Stimulated activated CD4-positive, alpha-beta T cell treated with anti-CD3 and anti-CD28 coated beads, TNF-alpha, amount 100 ng/mL, for 4 hours (primary cell): ENCODE measurements at places on chromosomes 13 and 19.

DNA sequence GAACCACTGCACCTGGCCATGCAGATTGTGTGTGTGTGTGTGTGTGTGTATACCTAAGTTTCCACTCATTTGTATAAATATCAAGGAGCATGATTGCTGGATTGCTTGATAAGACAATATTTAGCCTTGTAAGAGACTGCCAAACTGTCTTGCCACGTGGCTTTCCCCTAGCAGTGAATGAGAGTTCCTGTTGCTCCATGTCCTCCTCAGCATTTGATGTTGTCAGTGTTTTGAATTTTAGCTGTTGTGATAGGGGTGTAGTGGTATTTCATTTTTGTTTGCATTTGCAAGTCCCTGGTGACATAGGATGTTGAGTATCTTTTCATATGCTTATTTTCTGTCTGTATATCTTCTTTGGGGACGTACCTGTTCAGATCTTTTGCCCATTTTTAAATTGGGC, 99.0 kb upstream of the ZNF536 start:
- no peak for DNase-seq

GRCh38 chr19:46478356-46478986, 7.1 kb upstream of the PNMA8A start:
- DNase-seq, result no peak

DNA sequence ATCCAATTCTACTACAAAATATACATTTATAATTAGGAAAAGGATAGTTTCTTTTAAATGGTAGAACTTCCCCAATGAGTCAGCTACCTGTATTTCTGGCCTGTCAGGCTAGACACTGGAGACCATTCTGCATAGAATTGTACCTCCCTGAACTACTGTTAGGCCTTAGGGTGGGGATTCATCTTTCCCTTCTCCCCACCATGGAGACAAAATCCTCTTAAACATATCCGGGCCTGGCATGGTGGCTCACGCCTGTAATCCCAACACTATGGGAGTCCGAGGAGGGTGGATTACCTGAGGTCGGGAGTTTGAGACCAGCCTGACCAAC, 24.5 kb upstream of the TPT1 start:
- no peak for DNase-seq

GRCh38 chr13:98521461-98522247, 55.3 kb downstream of the STK24 start:
- DNase-seq, result no peak

- DNase-seq, result no peak
Observed at GRCh38 chr19:7779631-7780486, 16.8 kb downstream of the CLEC4M start.

DNA sequence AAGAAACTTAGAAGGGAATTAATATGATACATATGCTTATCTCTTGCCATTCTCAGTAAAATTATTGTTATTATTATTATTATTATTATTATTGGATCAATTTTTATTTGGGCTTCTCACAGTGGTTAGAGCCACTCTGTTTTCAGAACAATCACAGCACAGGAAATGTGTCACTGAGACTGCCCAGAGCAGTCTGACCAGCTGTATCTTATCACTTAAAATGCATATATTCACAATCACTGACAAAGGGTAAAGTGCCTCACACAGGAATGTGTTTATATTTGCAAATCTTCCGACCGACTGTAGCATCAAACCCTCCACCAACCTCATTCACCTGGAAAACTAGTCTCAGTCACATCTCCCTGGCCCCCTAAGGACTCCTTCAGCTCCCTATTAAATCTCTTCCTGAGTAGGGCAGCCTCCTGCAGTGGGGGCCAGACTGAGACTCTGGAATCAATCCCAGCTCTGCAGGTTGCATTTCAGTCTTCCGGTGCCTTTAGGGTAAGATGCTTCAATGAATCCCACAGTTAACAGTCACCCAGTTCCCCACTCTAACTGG, 738.3 kb upstream of the SLITRK5 start:
- no peak for DNase-seq

DNA sequence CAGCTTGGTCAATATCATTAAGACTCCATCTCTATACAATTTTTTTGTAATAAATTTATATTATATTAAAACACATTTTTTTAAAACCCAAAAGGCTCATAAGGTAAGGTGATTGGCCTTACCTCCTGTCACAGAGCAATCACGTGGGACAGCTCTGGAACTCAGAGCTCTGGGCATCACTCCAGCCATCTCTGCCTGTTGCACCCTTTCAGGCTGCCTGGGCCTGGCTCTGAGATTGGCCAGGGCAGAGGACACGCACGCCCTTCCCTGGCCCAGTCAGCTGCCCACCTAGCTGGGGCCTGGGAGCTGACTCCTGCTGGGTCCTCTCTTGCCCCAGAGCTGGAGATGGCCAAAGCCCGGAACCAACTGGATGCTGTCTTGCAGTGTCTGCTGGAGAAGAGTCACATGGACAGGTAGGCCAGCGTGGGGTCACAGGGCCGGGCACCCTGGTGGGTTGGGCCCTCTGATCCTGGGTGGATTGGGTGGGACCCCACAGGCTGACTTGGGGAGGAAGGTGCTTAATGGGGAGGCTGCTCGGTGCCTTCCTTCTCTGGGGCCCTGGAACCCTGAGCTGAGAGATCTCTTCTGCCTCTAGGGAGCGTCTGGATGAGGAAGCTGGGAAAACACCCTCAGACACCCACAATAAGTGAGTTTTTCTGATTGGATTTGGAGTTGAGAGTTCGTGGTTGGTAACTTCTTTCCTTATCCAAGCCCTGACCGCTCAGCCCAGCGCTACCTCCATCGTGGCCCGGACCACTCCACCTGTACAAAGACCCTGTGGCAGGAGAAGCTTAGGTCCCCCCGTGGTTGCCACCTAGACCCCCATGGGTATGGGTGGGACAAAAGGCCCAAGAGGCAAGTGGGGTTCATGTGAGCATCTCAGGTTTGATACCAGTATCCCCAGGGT, 3.7 kb downstream of the LIN37 start:
- DNase-seq, result no peak

DNA sequence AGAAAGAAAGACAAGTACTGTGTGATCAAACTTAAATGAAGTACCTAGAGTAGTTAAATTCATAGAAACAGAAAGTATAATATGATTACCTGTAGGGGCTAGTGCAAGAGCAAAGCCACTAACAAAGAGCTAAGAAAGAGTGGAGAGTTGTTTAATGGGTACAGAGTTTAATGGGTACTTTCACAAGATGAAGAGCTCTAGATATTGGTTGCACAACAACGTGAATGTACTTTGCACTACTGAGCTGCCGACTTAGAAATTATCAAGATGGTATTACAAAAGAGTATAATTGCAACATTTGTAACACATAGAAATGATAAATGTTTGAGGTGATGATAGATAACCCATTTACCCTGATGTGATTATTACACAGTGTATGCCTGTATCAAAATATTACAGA, 140.3 kb upstream of the GPC6 start:
- DNase-seq, result no peak

- DNase-seq, result peak; percentile 97
Observed at GRCh38 chr19:38850436-38850975, 720 bp upstream of the HNRNPL start.

DNA sequence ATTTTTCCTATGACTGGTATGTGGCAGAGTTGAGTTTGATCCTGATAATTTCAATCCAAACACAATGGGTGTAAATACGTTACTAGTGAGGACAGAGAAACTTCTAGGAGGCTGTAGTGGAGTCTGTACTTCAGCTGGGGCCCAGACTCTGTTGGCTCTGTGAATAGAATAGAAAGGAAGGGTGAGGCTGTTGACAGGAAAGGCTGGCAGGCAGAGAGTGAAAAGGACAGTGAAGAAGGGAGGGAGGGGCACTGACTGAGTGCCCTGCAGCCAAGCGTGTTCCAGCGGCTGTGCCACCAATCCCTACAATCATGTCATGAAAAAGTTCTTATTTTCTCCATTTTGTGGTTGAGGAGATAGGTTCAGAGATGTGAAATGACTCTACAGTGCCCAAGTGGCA, 80.5 kb downstream of the MBNL2 start:
- no peak for DNase-seq

GRCh38 chr13:21901811-21902708, 231.2 kb downstream of the FGF9 start:
- no peak for DNase-seq

GRCh38 chr13:108326309-108326708, 56.8 kb downstream of the TNFSF13B start:
- DNase-seq, result no peak

DNA sequence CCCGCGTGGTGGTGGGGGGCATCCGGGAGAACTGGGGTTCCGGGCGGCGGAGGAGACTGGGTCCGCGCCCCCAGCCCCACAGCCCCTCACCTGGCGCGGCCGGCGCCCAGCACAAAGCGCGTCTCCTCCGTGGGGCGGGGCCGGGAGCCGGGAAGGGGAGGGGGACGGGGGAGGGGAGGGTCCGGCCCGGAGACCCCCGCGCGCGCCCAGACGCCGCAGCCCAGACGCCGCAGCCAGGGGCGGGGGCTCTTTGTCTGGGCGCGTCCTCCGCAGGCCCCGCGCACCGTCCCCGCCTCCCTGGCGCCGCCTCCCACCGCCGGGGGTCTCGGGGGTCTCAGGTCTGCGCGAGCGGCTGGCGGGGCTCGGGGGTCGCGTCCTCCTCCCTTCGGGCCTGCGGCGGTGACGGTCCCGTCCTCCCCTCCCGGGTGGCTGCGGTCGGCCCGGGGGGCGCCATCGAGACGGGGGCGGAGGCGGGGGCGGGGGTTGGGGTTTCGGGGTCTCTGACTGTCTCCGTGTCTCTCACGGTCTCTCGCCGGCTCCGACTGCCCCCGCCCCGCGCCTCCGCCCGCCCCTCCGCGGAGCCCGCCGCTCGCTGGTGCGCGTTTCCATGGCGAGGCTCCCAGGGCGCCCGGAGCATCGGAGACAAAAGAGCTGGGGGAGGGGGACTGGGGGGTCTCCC, at the start of gene PLPPR3:
Gene PLPPR3, minus strand, starts transcription at position 131 of the 679 bp plus-strand sequence. CDS start 396 bp downstream, outside the sequence.
- no peak for DNase-seq

- no peak for DNase-seq
Observed at GRCh38 chr13:56720841-56721240, 419.9 kb upstream of the PRR20A start.

DNA sequence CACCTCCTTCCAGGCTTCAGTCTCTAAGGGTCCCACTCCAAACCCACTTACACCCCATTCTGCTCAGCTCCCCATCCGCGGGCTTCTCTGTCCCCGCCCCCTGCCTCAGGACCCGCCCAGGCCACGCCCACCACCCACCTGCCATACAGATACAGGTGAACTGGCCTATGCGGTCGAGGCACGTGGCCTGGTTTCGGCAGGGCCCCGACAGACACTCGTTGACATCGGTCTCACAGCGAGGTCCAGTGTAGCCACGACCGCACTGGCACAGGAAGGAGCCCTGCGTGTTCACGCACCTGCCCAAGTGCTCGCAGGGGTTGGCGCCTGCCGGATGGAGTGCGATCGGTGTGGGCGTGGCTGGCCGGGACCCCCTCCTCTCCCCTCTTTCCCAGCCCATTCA, 11.9 kb downstream of the NOTCH3 start:
- DNase-seq, result no peak

DNA sequence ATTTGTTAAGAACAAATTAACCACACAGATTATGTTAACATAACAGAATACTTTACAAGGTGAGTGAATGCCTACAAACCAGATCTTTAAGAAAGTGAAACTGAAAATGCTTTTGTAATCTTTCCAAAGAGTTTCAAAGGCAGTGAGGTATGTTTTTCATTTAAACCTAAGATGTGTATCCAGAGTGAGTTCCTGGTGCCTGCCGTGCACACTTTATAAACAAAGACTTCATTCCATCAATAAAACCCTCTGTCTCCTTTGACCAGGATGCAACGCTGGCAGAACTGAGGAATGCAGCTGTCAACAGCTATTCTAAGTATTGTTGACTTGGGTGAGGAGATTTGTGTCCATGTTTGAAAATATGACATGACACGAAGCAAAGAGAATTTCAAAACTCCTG, 344.6 kb downstream of the DNAJC15 start:
- no peak for DNase-seq

- no peak for DNase-seq
Observed at GRCh38 chr13:112926003-112926402, 43.0 kb upstream of the MCF2L start.

DNA sequence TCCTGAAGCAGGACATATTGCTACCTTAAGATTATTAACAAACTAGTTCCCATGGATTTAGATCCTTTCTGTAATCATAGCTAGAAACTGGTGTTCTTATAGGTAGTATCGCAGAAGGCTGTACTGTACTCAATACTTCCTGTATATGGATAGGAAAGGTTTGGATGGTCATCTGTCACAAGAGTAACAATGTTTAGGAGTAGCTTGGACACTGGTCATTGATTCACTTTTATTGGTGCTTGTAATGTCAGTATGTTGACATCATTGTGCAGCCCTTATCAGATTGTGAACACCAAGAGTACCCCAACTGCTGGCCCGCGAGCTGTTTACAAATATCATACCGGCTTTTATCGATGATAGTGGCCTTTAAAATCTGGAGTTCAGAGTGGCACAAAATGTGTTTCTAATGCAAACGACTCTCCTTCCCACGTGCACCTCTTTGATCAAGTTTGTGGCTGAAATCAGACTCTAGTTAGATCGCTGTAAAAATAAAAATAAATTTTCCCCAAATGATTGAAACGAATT, 605 bp upstream of the CDK8 start:
- DNase-seq, result no peak

- DNase-seq, result no peak
Observed at GRCh38 chr13:34361560-34361959, 543.6 kb downstream of the RFC3 start.

- peak; percentile 18 for DNase-seq
Observed at GRCh38 chr13:91346850-91347201, 661 bp upstream of the MIR17HG start.

DNA sequence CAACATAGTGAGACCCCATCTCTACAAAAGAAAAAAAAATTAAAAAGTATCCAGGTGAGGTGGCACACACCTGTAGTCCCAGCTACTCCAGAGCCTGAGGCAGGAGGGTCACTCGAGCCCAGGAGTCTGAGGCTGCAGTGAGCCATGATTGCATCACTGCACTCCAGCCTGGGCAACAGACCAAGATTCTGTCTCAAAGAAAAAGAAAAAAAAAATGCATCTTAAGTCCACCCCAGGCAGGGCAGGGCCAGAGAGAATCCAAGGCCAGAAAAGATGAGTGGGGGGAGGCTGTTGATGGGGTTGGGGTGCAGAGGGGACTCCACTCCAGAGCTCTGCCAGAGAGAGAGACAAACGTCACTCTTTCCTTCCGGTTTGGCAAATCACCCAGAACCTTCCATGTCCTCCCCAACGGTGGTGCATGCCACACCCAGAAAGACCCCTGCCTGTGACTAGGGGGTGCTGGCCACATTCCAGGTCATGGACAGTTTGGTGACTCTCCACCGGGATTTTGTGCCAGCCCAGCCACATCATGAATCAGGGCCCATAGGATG, 431 bp downstream of the FUT3 start:
- DNase-seq, result no peak

- no peak for DNase-seq
Observed at GRCh38 chr19:49999371-50000010, 25.7 kb downstream of the VRK3 start.

GRCh38 chr13:104984296-104984818, 1551.1 kb downstream of the EFNB2 start:
- DNase-seq, result no peak

DNA sequence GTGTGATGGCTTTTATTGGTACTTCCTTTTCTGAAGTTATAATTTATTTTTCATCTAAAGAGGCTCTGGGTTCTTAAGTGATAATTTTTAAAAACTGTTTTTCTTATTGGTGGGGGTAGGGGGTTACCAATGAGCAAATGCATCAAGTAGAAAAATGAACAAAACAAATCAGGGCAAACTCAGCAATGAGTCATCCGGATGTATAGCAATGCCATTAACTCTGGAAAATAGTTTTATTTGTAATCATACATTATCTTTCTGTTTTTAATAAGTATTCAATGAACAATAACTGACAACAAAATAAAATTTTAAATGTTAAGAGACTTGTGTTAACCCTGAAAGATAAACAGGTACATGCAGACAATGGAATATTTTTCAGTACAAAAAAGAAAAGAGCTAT, 67.6 kb downstream of the UFM1 start:
- DNase-seq, result no peak
